ENCODE measurements at places on chromosomes 1 and 21.

DNA sequence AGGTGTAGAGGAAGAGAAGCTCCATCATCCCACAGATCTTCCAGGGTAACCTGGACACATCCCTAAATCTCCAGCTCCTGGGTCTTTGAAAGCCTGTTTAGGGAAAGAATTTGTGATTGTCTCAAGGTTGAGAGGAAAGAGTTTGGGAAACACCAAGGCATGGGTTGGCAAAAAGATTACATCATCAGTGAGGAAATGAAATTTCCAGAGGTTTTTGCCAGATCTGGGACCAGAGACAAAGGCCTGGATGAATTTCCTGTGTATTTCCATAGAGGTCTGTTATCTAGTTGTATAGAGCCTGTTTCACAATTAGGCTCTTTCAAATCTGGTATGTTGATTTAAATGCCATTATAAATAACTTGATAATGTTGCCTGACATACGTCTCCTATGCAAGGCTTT lies 82.3 kb downstream of the GPR89B start:
- no peak for DNase-seq

DNA sequence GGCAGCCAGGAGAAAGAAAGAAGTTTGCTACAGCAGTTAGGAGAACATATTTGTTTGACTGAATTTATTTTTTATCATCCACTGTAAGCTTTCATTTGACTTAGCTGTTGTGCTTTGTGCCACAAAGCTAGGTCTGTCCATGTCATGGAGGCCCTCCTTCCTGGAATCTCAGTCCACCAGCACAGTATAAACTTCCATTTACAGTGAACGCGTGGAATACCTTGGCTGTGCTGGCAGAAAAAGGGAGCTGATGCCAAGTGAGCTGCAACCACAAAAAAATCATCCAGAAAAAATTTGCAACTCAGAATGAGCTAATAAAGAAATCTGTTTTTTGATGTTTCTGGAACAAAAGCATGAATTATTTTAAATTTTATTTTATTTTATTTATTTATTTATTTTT lies 72.6 kb downstream of the ATP6V1G3 start:
- no peak for DNase-seq

- DNase-seq, result no peak
Observed at GRCh38 chr1:111275780-111276433, 14.7 kb upstream of the CHIA start.

- DNase-seq, result peak; percentile 45
Observed at GRCh38 chr1:66996018-66996682, 57.8 kb downstream of the SLC35D1 start.

- DNase-seq, result no peak
Observed at GRCh38 chr1:161702250-161702649, 4.8 kb upstream of the FCRLA start.

DNA sequence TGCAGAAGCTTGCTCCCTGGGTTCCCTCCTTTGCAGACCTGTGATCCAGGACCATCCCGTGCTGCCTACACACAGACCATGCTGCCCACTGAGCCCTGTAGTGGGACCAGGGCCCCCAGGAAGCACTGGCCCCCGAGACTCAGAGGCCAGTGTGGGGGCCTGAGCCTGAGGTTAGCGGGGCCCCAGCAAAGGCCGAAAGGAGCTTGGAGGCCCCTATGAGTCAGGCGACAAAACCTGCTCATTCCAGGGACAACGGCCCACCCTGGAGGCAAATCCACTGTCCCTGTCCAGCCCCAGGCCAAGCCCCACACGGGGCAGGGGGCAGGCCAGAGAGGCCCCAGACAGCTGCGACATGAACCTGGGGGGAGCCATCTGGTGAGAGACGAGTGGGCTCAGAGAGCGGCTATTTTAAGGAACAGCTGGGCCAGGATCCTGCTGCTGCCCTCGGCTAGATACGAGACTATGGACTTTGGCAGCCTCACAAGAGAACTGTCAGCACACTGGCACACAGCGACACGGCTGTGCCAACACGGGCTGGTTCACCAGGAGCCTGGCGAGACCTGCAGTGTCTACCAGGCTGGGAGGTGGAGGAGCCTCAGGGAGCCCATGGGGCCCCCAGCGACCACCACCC lies 74.7 kb downstream of the ARHGEF16 start:
- DNase-seq, result peak; percentile 71

GRCh38 chr21:34199121-34199910 lies 125.9 kb downstream of the MRPS6 start:
- DNase-seq, result no peak

GRCh38 chr1:165281207-165281901 lies 75.2 kb downstream of the LMX1A start:
- DNase-seq, result no peak

DNA sequence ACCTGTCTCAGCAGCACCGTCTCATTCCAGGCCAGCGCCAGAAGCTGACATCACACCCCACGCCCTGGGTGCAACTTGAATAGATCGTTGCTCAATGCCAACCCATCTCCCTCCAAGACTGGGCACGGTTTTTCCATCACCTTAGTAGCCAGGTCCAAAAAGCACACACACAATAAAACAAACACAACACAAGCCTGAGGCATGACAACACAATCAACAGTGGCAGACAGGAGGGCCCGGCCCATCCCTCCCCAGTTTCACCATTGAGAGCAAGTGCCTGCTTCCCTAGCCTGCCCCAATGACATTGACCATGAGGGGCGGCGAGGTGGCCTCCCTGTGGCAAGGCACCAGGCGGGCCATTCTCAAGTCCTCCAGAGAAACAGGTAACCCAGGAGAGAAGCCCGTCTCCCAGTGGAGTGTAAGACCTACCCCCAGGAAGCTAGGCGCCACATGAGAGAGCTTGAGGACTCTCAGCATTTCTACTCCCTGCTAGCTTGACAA lies 2.7 kb downstream of the IFFO2 start:
- no peak for DNase-seq

GRCh38 chr1:158509471-158510156 lies 37.6 kb downstream of the OR10R2 start:
- peak; percentile 23 for DNase-seq

DNA sequence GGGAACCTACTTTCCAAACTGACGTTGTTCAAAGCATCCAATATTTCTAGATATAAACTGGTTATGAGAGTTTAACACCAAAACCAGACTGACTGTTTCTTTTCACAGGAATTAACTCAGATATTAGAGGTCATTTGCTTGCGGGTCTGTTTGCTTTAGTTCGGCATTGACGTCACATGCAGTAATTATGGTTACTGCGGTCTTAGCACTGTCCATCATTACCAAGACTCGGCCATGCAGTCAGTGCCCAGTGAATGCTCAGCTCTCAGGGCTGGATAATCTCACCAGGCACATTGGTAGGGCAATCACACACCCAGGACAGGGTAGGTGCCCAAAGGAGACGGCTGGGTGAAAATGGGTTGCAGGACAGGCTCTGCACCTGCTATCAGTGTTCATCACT lies 9.9 kb upstream of the F3 start:
- no peak for DNase-seq

- DNase-seq, result no peak
Observed at GRCh38 chr21:26397545-26397944, 175.5 kb downstream of the CYYR1 start.

DNA sequence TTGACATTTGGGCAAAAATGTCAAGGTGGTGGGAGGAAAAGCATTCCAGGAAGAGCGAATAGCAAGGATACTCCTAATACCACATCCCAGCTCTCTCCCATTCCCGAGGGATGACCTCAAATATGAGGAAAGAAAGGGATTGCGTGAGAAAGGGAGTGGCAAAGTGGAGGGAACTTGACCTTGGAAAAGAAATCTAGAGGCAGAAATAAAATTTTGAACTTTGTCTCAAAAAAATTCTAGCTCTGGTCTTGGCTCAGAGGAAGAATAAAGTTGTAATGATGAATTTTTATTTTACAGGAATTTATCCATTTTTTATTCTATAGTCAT lies 127.8 kb downstream of the TBX19 start:
- no peak for DNase-seq

DNA sequence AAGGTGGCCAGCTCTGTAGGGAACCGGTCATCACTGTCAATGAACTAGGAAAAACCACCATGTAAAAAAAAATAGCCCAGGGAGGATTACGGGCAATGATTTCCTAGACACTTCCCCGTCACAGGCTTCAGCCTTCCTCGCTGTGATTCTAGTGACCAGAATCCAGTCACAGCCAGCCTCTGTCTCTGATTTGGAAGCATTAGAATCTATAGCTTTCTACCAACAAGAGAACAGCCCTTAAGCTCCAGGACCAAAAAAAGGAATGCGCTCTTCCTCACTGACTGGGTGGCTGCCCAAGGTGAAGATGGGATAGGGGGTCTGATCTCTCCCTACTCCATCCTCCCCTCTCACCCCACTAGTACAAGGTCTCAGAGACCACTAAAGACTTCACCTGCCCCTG lies 67.2 kb downstream of the TEX35 start:
- DNase-seq, result no peak

DNA sequence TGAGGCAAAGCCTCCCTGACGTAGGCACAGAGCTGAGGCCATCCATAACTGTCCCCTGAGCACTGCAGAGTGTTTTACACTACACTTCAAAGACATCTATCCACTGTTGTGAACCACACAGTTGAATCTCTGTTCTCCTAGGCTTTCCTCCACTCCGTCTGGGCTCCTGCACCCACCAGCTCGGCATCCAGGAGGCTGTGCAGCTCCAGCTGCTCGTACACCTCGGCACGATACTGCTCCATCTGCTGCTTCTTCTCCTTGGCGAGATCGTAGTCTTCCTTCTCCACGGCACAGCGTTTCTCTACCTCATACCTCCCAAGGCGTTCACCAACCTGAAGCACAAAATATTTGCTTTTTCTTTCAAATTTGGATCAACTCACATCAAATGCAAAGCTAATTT lies 18.2 kb downstream of the CEP104 start:
- no peak for DNase-seq

DNA sequence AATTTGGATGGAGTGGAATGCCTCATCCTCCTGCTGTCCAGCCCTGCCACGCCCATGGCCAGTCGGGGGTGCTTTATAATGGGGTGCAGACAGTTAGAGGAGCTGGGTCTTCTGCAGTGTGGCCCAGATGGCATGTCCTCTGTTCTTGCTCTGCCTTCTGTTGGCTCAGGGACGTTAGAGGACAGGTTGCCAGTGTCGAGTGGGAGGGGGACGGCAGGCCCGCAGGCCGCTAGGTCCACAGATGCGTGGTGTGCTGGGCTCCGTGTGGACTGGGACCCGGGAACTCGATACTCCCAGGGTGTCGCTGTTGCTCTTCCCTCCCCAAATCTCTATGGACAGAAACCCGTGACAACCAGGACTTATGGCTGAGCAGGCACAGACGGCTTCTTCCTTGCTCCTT lies 33.3 kb downstream of the SIM2 start:
- DNase-seq, result no peak

GRCh38 chr1:77265180-77265579 lies 16.6 kb upstream of the AK5 start:
- no peak for DNase-seq

- no peak for DNase-seq
Observed at GRCh38 chr1:181251713-181252075, 163.2 kb downstream of the IER5 start.

- DNase-seq, result no peak
Observed at GRCh38 chr1:116586741-116587143, 15.9 kb upstream of the CD58 start.

DNA sequence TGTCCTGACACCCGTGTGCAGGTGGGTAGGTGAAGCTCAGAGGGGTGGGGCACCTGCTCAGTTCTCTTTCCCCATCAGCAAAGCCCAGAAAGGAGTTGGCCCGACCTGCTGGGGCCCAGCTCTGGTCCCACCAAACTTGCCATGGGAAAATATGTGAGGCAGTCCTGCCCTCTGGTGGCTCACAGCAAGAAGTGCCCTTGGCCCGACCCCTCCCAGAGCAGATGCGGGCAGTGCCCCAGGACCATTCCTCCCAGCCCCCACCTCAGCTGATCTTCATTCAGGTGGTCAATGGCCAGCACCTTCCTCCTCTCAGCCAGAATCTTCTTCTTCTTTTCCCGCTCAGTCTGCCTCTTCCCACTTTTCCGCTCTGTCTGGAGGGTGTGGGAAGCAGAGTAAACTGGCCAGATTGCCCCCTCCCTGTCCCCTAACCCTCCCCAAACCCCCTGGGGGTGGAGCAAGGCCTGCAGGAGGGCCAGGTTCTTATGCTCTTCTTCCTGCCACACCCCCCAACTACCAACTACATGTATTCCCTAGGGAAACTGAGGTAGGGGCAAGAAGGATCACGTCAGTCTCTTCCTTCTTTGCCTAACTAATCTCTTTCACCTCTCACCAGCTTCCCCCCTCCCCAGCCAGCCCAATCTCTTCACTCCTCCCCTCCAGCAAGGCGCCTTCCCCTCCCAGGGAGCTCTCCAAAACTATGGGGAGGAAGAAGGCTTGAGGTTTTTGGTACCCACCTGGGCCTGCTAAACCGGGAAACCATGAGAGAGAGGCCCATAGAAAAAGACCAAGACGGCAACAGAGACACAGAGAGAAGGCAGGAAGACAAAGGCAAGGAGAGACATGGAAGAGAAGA lies 15.6 kb downstream of the TNNT2 start:
- peak; percentile 43 for DNase-seq

GRCh38 chr1:181189691-181190363 lies 101.3 kb downstream of the IER5 start:
- DNase-seq, result peak; percentile 57

DNA sequence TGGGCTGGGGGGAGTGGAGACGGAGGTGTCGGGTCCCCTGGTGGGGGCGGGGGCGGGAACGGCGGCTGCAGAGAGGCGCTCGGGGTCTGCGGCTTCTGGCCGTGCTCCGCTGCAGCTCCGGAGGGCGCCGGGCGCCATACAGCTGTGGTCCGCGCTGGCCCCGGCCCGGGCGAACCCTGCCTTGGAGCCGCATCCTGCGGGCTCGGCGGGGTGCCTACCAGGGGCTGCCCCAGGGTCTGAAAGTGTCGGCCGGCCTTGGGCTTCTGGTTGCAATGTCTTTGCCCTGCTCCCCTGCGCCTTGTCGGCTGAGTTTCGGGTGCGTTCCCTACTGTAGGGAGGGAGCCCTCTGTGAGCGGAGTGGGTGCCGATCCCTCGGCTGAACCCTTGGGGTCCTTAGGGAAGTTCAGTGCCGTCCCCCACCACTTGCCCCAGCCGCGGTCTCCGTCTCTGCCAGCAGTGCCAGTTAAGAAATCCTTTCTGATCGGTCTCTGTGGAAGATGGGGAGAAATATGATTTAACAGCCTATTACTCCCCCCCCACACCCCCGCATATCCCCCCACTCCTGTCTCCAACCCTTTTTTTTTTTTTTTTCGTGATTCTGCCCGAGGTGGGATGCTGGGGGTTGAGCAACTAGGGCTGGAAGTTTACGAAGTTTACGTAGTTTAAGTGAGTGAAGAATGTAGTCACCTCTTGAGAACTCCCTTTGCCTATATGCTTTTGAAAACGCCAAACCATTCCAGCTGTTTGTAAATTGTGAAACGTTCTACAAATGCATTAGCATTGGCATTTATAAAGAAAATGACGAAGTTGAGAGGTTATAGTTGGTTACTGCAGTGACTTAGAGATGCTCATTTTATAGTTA lies 588 bp downstream of the NEXN start:
- no peak for DNase-seq

All from left cardiac atrium (tissue), 4 donors.